ENCODE measurements at places on chromosomes 4 and X.

- DNase-seq, result peak; percentile 65
Observed at GRCh38 chr4:88456670-88457306, at the start of gene HERC5. Gene HERC5 (plus strand): TSS chr4:88457119. CDS start chr4:88457270, 151 bp downstream.

DNA sequence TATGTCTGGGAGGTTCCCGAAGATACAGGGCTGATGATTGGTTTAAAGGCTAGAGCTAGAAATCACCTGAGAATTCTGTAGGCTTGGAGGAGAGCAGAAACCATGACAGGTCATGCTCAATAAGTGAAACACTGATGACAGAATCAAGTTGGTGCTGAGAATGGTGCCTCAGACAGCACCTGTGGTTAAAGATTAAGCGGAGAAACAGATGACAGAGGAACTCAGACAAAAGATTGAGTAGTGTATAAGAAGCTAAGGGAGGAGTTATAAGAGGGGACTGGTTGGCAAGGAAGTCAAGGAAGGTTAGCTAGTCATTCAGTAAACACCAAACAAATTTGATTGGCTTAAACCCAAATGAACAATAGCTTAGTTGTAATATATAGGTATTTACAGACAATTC, 385.4 kb upstream of the CNKSR2 start:
- no peak for DNase-seq

DNA sequence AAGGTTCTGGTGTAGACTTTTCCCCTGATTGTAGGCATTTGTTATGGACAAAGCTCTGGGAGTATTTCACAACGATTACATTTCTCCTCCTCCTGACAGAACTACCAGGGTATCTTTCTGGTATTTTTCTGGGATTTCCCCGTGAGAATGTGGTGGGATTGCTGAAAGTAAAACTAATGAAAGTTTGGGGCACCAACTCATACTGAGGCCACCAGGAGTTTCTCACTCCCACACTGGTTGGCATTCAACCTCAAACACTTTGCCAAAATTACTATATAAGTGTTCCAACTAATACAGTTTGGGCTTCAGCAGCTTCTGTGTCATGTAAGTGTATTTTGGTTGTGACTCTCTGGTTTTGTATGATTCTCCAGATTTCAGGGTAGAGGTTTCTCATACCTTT, 855.1 kb downstream of the GLUD2 start:
- DNase-seq, result no peak

GRCh38 chr4:108192935-108193334, 24.2 kb upstream of the LEF1 start:
- DNase-seq, result no peak

- DNase-seq, result peak; percentile 20
Observed at GRCh38 chr4:104490770-104491480, 3.8 kb downstream of the CXXC4 start.

- no peak for DNase-seq
Observed at GRCh38 chr4:77021614-77022089, 54.1 kb downstream of the CCNI start.

GRCh38 chr4:1375761-1376322, 28.8 kb downstream of the UVSSA start:
- no peak for DNase-seq

Data from fibroblast of skin of left quadriceps (primary cell).